T-helper 22 cell (primary cell): ENCODE measurements at places on chromosomes 3 and 15.

GRCh38 chr15:66701422-66702034, 508 bp upstream of the SMAD6 start:
- DNase-seq = no peak

GRCh38 chr3:47162697-47163168, 1.2 kb downstream of the SETD2 start:
- no peak for DNase-seq

- DNase-seq = no peak
These were observed 15.5 kb downstream of the BMF start for GRCh38 chr15:40092979-40093869.

DNA sequence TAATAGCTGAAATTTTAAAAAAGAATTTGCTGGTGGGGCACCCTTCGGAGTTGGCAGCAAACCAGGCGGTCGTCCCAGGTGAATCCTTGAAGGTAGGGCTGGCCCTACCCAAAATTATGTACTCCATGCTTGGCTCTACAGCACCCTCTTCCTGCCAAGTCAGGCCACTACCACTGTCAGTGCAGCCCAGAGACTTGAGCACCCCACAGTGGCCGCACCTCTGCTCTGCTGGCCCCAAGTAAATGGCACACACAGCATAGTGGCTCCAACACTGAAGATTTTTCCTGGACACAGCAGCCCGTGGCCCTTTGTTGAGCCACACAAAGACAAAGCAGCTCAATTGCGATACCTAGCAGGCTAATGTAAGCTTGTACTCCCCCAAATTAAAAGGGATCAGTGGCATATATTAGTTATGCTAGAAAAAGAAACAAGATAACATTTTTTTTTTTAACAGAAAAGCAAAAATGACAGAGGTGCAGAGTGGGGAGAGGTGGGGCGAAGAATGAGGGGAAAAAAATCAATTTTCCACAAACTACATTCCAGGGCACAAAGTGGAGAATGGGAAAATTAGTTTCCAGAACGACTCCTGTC, 250.5 kb downstream of the UACA start:
- peak; percentile 17 for DNase-seq

DNA sequence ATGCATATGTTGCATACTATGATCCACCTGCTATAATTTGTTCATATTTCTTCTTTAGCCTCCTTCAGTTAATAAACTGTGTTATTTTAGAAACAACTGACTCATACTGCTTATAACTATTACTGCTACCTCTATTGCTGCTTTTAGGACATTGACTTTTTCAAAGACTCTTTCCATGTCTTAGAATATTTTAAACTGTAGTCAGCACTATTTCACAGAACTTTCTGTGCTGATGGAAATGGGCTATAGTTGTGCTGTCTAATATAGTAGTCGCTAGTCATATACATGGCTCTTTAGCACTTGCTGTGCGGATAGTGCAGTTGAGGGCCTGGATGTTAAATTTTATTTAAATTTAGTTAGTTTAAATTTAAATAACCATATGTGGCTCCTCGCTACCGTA, 55.6 kb downstream of the NEK11 start:
- DNase-seq = no peak

DNA sequence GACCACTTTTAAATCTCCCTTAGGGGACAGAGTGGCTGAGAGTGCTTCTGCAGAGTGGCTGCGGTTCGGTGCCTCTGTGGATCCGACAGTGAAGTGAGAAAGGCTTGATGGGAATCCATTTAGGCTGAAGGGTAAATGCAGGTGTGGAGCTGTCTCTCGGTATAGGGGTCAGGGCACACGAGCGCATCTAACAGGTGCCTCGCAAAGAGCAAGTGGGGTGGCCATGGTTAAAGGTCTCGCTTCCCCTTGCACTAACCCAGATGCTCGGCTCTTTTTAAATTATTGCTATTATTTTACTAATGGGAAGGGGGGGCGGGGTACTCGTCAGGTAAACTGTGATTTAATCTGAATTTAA, 598 bp upstream of the GJD2 start:
- DNase-seq = no peak

GRCh38 chr3:183800243-183800863, 25.0 kb downstream of the MAP6D1 start:
- DNase-seq = no peak

DNA sequence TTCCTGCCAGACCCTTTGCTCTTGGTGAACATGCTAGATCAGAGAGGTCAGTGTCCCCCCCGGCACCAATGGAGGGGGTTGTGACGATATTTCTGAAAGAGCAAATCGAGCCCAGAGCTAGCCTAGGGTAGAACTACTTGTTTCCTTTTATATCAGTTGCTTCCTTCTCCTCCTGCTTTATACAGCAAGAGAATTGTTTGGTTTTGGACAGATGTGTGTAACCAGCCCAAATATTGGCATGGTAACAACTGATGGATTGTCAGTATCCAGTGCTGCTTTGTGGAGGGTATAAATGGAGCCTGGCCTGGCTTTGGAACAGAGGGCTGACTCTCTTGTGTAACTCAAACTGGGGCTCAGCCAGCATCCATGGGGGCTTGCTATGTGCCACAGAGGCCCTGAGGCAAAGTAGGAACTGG, 27.2 kb downstream of the SNX1 start:
- no peak for DNase-seq

GRCh38 chr3:77149382-77149781, 109.5 kb downstream of the ROBO2 start:
- no peak for DNase-seq

DNA sequence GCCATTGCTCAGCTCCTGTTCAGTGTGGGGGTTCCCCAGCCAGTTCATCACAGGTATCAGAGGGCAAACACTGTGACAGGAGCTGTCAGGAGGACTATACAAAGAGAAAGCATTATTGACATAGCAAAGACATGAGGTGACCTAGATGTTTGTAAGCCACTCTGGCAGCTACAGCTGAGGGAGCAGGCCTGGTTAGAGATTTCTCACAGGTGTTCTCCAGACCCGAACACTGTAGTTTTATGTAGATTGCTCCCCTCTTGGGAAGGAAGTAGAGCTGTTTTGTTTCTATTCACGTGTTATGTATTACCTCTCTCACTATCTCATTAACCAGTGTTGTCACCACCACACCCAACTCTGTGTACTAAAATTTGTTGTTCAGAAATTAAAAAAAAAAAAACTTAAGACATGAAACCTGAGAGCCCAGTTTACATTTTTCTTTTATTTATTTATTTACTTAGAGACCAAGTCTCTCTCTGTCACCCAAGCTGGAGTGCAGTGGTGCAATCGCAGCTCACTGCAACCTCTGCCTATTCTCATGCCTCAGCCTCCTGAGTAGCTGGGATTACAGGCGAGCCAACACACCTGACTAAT, 123.7 kb downstream of the RBPMS2 start:
- DNase-seq = peak; percentile 19

- no peak for DNase-seq
These were observed 33.6 kb downstream of the TMEM212 start for GRCh38 chr3:171876680-171877147.

DNA sequence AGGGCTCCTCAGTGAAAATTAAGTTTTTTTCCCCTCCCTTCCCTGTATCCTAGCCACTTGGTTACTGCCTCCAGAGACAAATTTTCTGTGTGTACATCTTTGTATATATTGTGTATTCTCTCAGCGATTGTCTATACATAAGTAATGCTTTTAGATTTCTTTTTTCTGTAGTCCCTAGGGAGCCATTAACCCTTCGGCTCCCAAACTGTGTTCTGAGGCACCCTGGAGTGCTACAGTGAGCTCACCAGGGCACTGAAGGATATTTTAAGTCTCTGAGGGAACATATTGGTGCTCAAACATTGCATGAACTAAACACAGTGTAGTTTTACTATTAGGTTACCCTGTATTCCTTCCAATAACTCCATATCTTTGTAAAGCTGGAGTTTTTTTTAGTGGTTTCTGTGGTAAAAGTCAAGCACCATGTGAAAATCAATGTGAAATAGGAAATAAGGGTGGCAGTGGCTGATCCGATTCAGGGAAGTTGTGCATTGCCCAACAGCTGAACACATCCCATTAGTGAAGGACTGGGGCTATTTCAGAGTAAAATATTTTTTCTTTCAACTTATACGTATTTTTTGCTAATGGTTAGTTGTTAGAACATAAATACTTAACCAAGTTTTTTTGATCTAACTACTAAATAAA, 43.0 kb downstream of the USP13 start:
- no peak for DNase-seq
